ENCODE measurements at places on chromosomes 16 and 17.

DNA sequence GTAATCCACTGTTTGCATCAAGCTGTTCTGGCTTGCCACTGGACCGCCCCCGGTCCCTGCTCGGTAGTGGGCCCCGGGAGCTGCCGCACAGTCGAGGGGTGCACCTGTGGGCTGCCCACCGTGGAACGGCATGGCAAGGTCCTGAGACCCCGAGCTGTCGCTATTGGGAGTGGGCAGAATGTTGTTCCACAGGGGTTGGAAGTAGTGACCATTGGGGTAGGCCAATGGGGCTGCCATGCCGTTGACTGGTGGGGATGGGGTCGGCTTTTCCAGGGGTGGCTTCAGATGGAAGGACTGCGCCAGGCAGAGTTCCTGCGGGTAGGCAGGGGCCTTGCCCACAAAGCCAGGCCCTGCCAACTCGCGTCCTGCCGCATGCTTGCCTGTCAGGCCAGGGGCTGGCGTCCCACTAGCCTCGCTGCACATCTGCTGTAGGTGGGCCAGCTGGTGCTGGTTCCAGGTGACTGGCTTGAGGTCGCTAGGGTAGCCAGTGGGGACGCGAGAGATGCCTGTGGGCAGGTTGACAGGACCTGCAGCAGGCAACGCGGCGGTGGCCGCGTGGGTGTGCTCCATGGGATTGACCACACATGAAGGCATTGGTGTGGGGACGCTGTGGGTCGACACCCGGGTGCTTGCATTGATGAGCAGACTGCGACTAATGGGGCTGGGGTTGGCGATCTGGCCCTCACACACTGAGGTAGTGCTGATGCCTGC, 14.8 kb downstream of the TRAF4 start:
- no peak for DNase-seq

GRCh38 chr16:72502594-72503005, 330.6 kb upstream of the PMFBP1 start:
- no peak for DNase-seq

GRCh38 chr16:24139282-24139681, 116.9 kb upstream of the CACNG3 start:
- no peak for DNase-seq

GRCh38 chr16:57016831-57017230, 27.5 kb downstream of the NLRC5 start:
- DNase-seq = no peak

GRCh38 chr16:22734368-22734767, 79.6 kb upstream of the HS3ST2 start:
- peak; percentile 72 for DNase-seq

GRCh38 chr17:82734987-82735866, at the start of gene FN3K:
TSS of gene FN3K (plus strand) at chr17:82735615. CDS start at chr17:82735637, 22 bp downstream.
- peak; percentile 42 for DNase-seq

- no peak for DNase-seq
These were observed 100.3 kb downstream of the ADCY9 start for GRCh38 chr16:4016005-4016352.

DNA sequence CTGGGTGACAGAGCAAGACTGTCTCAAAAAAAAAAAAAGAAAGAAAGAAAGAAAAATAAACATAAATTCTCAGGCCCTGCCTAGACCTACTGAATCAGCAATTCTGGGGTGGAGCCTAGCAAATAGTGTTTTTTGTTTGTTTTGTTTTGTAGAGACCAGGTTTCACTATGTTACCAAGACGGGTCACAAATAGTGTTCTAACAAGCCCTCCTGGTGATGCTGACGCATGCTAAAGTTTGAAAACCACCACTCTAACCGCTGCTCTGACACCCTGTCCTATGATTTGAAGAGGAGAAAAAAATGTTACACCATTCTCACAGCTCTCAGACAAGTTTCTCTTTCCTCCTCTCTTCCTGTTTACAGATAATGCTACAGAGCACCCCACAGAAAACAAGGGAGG, 1.5 kb downstream of the MRPL10 start:
- no peak for DNase-seq

DNA sequence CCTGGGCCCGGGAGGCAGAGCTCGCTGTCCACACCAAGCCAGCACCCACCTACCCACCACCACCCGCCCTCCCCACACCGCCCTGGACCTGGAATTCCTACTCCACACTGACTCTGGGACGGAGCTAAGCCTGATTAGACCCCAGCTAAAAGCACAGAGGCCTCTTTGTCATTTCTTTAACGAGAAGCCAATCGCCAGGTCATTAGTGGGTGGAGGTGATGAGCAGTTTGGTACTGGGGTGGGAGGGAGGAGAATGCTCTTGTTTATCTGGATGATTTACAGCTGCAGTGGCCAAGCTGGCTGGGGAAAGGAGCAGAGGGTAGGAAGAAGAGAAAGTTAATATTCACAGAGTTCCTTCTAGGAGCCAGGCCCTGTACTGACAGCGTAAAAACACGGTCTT, 6.0 kb upstream of the BHLHA9 start:
- no peak for DNase-seq

- no peak for DNase-seq
These were observed 30.1 kb upstream of the MED9 start for GRCh38 chr17:17446666-17447155.

- DNase-seq = no peak
These were observed 16.6 kb downstream of the ATP5PD start for GRCh38 chr17:75030161-75030560.

GRCh38 chr17:39848600-39848999, 15.5 kb downstream of the IKZF3 start:
- no peak for DNase-seq

DNA sequence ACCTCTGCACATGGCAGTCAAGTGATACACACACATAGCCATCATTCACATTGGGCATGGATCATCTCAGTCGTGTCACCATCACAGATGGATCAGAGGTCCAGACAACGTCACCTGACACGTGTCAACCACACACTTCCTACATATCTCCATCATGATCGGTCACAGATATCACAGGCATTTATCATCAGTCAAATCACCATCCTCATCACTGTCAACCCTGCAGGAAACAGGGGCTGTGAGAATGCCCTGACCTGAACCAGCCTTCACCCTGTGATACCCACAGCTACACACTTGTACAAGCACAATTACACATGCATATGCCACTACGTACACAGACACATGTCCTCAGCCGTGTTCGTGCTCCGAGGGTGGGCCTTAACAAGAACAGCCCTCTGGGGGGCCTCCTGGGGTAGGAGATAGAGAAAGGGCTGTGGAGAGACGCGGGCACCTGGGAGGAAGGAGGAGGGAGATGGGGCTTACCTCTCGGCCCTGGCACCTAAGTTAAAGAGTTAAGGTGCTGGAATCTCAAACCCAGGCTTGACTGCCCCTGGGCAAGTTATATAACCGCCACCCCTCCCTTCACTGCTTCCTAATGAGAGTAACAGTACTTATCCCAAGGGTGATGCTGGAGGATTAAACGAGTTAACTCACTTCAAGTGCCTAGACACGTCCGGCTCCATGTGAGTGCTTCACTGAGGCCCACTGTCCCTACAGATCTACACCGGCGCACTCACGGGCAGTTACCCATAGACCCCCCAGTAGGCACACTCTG, 1.1 kb downstream of the SLC12A4 start:
- no peak for DNase-seq

GRCh38 chr17:6901086-6901485, 69.6 kb upstream of the TEKT1 start:
- DNase-seq = no peak

DNA sequence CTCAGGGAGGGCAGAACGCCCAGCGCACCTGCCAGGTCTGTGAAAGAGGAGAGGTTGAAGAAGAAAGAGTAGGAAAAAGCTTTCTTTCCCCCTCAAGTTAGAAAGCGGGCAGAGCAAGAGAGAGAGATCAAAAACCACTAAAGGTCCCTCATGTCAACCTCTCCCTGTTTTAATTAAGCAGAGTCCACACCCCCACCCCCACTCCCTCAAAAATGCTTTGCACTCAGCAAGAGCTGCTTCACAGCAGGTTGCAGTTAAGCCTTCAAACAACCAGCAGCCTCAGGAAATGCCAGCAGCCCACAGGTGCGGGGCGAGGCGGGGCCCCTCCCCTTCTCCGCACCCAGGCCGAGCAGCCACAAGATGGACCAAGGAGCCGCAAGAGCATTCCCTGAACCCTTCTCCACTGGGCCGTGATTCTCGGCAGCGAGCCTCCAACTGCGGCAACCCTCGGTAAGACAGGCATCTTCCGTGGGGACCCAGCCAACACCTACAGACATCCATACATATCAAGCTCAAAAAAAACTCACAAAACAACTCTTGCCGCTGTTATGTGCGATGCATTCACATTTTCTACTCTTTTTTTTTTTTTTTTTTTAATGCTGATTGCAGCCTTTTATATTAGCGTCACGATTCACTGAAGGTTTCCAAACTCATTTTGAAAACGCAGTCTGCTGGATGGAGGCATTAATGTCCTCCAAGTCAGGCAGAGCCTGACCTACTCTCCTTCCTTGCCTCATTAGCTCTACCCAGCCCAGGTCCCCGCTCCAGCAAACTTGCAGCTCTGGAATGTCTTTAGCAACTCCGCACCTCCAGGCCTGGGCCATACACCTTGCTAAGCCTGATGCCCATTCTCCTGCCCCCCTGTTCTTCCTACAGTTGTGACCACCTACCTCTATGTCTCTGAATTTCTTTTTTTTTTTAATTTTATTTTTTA, 66.1 kb downstream of the AXIN2 start:
- peak; percentile 27 for DNase-seq
